ENCODE measurements at places on chromosomes 2 and 18.

DNA sequence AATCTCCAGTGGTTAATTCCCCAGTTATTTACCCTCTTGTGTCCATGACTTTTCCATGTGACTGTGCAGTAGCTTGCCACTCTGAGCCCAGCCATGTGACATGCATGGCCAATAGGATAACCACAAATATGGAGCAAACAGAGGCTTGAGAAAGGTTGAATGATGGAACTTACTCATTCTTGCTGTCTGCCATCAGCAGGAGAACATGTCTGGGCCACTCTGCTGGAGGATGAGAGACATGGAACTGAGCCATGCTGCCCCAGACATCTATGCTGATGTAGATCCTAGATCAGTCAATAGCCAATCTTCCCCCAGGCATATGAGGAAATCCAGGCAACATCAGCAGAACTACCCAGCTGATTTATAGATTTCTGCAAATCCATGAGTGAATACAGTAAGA is 992.3 kb upstream of the FANCL start:
- no peak for DNase-seq

DNA sequence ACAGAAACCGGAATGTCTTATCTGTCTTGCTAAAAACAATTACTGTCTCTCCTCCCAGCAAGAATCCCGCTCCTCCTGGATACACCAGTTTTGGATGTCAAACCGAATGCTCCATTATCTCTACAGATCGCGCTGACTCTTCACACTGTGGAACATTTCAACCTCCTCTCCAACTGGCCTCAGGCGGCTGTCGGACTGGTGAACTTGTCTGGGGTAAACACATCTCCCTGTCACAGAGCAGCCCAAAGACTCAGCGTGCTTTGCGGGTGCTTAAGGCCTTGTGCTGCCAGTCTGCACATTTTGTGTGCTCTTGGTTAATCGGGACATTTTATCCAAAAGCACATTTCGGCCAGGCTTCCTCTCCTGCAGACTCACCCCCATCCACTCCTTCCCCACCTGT is 173.1 kb downstream of the ICOS start:
- DNase-seq: no peak

DNA sequence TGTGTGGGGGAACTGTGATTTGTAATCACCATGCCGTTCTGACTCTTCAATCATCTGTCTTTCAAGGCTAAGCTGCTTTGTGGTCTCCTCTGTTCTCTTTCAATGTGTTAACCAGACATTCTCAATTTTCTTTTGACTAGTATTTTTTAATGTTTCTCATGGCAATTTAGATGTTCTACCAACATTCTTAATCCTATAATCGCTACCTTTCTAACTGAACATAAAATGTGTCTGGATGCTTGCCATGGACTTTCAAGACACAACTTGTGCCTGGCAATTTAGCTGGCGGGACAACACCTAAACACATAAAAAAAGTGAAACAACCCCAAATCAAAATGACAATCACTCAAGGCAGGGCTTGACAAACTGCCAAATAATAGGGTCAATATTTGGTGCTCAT is 135.0 kb upstream of the ACKR3 start:
- no peak for DNase-seq

GRCh38 chr2:19873014-19873413 is 28.8 kb downstream of the TTC32 start:
- DNase-seq: no peak

DNA sequence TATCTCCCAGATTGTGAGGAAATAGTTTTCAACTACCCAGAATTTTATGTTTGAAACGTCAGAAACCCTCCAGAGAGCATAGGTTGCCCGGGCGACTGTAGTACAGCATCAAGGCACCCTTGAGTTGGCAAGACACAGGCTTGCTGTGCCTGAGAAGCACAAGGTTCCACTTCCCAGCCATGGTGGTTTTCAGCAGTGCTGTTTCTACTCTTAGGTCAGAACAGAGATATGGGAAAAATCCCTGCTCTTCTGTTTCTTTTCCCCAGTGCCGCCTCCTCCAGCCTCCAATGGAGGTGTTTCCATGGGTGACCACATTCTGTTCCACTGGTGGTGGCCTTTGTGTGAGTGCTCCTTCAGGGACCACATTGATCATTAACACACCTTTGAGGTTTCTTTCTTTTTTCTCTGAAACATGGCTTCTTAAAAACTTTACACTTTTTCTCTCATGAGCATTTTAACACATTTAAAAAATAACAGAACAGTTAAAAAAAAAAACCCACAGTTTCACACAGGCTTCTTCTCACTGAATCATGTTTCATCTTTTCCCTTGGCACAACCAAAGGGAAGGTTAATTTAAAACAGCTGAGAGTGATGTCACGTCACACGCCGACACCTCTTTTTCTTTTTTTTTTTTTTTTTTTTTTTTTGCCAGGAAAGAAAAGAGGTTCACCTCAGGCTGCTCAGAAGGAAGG is 229.3 kb upstream of the HDAC4 start:
- no peak for DNase-seq

DNA sequence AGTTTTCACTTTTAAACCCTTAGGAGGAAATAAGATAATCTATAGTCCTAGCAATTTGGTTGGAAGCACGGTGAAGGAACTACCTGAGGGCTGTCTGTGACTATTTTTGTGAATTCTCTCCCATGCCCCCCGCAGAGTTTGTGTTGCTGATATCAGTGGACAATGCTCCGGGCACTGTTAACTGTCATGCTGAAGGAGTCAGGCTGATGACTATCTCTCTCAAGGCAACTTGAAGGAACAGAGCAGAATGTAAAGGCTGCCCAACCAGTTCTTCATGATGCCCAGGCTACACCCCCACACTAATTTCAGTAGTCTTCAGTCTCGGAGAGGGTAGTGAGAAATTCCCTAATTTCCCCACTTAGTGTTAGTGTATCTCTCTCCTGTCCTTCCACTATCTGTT is 21.6 kb upstream of the RAB6C start:
- DNase-seq: no peak

DNA sequence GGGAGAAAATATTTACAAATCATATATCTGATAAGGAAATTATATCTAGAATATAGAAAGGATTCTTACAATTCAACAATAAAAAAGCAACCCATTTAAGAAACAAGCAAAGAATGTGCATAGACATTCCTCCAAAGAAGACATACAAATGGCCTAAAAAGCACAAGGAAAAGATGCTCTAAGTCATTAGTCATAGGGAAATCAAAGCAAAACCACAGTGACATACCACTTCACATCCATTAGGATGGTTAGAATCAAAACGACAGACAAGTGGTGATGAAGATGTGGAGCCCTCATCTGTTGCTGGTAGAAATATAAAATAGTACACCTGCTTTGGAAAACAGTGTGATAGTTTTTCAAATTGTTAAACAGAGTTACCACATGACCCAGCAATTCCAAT is 48.2 kb downstream of the MAPRE2 start:
- no peak for DNase-seq

GRCh38 chr2:240449764-240450531 is 14.5 kb downstream of the GPC1 start:
- no peak for DNase-seq

GRCh38 chr2:175036582-175037018 is 31.4 kb upstream of the CHN1 start:
- no peak for DNase-seq

DNA sequence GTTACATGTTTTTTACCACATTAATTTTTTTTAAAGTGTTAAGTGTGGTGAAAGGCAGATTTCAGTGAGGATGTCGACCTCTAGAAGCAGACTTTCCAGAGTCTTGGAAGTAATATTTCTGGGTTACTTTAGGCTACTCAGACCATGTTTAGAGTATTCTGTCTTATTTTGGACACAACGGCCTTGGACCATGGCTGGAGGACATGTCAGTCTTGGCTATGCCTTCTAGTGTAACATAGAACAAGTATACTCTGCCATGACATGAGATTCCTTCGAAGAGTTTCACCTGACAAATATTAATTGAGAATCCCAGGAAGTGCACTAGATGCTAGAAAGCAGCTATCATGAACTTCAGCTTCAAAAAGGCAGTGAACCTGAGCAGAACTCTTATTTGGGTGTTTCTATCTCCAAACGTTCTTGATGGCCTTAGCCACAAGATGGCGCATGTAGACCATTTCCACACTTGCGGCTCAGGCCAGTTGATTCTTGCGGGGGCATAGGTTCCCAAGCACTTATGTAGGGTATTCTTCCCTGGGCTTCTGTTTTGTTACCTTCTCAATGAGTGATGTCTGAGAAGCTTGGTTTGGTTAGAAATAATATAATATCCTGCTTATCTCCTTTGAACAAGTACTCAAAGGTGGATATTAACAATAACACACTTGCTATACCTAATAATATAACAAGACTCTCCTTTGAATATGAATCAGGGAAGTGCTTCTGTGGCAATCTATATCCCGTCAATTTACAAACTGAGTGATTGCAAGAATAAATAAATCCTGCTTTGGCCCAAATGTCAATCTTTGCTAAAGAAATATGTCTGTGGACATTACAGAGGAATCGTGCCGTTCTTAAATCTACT is 62.0 kb downstream of the CACNB4 start:
- no peak for DNase-seq

DNA sequence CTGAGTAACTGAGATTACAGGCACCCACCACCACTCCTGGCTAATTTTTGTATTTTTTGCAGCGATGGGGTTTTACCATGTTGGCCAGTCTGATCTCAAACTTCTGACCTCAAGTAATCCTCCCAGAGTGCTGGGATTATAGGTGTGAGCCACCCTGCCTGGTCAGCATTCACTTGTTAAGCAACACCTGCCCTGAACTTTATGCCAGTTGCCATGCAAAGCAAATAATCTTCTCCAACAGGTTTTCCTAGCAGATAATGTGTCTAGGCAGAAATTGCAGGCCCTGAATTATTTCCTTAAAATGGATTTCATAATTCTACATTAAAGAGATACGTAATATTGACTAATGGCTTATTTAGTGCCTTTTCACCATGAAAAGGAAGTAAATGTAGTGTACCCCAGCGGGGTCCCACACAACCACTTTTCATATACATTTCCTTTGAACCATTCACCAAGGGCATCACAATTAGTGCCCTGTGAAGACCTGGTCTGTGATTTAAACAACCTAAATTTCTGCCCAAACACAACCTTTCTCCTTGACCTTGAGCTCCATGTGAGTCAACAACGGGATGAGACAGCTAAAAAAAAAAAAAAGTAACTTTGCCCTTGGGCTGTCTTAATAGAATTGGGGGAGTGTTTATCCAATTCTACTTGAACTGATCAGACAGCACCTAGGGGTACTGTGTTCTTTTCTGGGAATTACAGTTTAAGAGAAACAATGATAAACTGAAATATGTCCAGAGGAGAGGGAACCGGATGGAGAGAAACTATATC is 41.6 kb downstream of the EEF1B2 start:
- DNase-seq: no peak

GRCh38 chr2:74762789-74763188 is 71.1 kb upstream of the HK2 start:
- DNase-seq: no peak

- DNase-seq: no peak
Observed at GRCh38 chr2:8389431-8390108, 292.3 kb upstream of the ID2 start.

DNA sequence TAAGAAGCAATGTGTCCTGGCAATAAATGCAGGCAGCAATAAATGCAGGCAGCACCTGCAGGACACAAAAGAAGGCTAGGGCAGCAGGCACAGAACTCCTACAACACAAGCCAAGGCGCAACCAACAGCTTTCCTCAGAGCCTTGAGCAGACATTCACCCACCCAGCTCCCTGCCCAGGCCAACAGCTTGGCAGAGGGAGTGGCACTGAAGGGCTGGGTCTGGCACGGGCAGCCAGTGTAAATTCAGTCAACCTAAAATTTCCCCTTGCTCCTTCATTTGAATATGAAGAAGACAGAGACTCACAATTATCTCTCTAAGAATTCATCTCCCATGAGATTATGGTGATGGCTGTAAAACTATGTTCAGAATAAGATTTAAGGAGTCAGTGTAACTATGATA is 35.4 kb downstream of the AAK1 start:
- no peak for DNase-seq

DNA sequence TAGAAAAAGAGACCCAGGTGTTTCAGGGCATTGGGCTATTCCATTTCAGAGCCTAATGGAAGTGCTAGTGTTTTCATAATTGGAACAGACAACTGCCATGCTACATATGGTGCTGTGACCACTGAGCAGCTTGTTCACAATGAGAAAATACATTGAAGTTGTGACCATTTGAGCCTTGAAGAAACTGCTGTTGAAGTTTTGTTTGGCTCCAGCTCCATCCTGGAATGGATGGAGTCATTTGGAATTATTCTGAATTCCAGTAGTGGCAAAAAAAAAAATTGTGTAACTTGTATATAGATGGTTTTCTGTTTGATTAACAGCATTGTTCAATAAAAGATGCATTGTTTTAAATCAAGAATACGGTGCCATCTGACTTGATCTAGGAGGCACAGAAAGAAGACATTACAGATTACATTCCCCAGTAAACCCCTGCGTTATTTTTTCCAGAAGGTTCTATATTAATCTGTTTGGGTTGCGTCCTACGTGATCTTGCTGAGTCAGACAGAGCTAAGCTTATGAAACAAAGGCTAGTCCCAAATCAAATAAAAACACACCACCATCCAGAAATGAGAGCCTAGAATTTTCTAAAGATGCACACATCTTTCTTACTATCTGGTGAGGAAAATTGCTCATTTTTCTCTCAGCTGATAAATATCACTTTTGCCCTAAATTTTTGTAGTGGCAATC is 19.2 kb downstream of the FMNL2 start:
- no peak for DNase-seq

DNA sequence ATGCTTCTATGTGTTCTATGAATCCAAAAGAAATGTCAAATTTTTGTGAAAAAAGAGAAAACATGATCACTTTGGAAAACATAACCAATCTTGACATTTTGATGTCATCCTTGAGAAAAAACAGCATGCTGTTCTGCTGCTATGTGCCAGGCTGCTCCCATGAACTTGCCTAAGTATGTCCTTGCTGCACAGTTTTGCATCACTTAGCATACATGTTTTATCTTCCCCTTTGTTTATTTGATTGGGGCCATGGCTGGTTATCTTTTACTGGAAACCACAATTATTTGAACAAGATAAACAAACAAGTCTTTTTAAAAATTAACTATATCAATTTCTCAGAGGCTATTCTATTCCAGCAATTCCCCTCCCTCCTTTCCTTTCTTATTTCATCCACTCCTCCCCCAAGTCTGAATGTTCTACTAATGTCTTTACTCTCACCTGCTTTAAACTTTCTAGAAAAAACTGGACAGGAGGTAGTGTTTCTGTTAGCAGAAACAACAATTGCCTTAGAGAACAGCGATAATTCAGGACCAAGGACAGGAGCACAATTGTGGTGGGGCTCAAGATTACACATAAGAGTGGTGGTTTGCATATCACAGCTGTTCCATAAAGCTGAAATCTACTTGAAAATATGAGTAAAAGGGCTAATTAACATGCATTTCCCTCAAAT is 6.7 kb downstream of the AOX1 start:
- DNase-seq: no peak

DNA sequence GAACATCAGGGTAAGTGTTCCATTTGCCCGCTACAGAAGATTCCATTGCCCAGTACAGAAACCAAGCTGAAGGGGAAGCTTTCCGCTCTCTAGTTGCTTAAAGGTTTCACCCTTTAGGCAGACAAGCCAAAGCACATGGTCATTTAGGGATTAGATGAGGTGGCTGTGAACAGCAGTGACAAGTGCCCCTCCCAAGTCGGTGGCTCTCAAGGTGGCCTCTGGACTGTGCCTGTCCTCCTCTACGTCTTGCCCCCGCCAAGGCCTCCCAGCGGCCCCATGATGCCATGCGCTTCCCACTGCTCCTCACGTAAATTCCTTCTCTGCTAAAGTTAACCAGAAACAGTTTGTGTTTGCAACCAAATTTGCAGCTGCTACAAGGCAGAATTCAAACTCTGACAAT is 24.2 kb upstream of the PTPN4 start:
- no peak for DNase-seq

GRCh38 chr2:109615637-109616144 is 1.5 kb downstream of the SOWAHC start:
- no peak for DNase-seq

- no peak for DNase-seq
Observed at GRCh38 chr2:39734445-39734844, 44.6 kb downstream of the THUMPD2 start.
